ENCODE measurements at places on chromosomes 2 and 18. TPM values are rescaled to one million over a fixed set of nuclear protein-coding genes. Genes with fewer than 3 reads are reported as not detected.

GRCh38 chr2:169106563-169107545, 37.5 kb downstream of the DHRS9 start:
- H3K4me1 ChIP-seq, result peaks cover 69% of the 10 kb centered on the region
- H3K4me3 ChIP-seq, result peak overlapping the region; percentile 23
- H3K36me3 ChIP-seq, result peaks cover 27% of the 10 kb centered on the region
- peak overlapping the region; percentile 84 for H3K27ac ChIP-seq

GRCh38 chr2:54680397-54681041, 42.9 kb upstream of the EML6 start:
- peaks cover 60% of the 10 kb centered on the region for H3K4me1 ChIP-seq
- peak overlapping the region; percentile 68 for H3K4me3 ChIP-seq
- peaks cover 2% of the 10 kb centered on the region for H3K36me3 ChIP-seq
- peak overlapping the region; percentile 79 for H3K27ac ChIP-seq
- peaks cover 20% of the 10 kb centered on the region for H3K27me3 ChIP-seq
- DNase-seq, result peak; percentile 50

- no peak for DNase-seq
- H3K27ac ChIP-seq, result no peak overlapping the region
- no peaks in the 10 kb centered on the region for H3K4me1 ChIP-seq
Observed at GRCh38 chr18:56517196-56517595, 121.2 kb downstream of the TXNL1 start.

- no peaks in the 10 kb centered on the region for H3K27me3 ChIP-seq
- DNase-seq, result no peak
- no peak overlapping the region for H3K4me3 ChIP-seq
- H3K4me1 ChIP-seq, result no peaks in the 10 kb centered on the region
- H3K27ac ChIP-seq, result no peak overlapping the region
- H3K36me3 ChIP-seq, result no peaks in the 10 kb centered on the region
Observed at GRCh38 chr18:6203791-6204190, 210.9 kb downstream of the L3MBTL4 start.

DNA sequence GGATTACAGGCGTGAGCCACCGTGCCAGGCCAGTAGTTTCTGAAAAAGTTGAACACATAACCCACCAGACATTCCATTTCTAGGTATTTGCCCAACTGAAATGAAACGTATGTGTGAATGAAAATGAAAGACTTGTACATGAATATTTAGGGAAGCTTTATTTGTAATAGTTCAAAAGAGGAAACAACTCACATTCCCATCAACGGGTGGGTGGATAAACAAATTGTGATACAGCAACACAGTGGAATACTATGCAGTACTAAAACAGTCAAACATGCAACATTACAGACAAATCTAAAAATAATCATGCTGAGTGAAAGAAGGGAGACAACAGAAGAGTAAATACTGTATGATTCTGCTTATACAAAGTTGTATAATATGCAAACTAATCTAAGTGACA, 46.8 kb downstream of the TMEM131 start:
- H3K36me3 ChIP-seq, result peaks cover 9% of the 10 kb centered on the region
- H3K4me1 ChIP-seq, result peaks cover 14% of the 10 kb centered on the region
- DNase-seq, result no peak
- H3K27me3 ChIP-seq, result no peaks in the 10 kb centered on the region
- H3K27ac ChIP-seq, result no peak overlapping the region
- no peak overlapping the region for H3K4me3 ChIP-seq

Gene ACMSD
- not detected for total RNA-seq

GRCh38 chr18:13611601-13612195, 114.7 kb downstream of the FAM210A start:
- H3K27me3 ChIP-seq, result no peaks in the 10 kb centered on the region
- peak; percentile 44 for DNase-seq
- peaks cover 92% of the 10 kb centered on the region for H3K4me1 ChIP-seq
- peaks cover 20% of the 10 kb centered on the region for H3K36me3 ChIP-seq

Gene UPP2
- not detected for total RNA-seq

DNA sequence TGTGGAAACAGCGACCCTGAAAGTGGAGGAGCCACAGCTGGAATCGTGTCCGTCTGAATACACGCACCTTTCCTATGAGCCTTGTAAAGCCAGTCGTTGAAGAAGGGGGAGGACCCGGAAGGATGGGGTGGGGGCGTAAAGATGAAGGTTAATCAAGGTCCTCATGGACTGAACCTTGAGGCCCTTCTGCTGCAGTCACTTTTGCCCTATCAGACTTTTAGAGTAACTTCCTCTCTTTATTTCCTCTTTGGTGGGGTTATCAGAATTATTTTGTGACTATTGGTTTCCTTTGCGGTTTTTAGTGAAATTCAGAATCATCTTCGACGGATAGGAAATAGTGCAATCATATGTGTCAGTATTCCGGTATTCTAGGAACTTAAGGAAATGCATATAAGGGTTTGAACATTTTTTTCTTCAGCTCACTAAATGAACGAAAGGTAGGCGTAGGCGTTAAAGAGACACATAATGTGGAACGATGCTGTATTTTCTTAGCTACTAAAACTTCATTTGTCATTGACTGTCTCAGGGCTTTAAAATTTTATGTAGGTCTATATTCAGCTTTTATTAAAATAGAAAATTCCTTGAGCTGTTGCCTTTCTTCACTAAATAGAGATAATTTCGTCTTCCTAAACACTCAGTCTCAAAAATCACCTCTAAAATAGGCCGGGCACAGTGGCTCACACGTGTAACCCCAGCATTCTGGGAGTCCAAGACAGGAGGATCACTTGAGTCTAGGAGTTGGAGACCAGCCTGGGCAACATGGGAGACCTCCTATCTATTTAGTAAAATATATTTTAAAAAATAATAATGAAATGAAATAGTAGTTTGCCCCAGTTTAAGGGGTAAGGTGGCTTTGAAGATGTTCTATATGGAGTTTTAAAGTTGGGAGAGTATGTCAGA, 1.4 kb upstream of the YES1 start:
- H3K27ac ChIP-seq, result peak overlapping the region; percentile 98
- H3K27me3 ChIP-seq, result no peaks in the 10 kb centered on the region
- H3K36me3 ChIP-seq, result peaks cover 20% of the 10 kb centered on the region
- H3K4me3 ChIP-seq, result peak overlapping the region; percentile 79
- peaks cover 60% of the 10 kb centered on the region for H3K4me1 ChIP-seq
- peak; percentile 74 for DNase-seq

GRCh38 chr2:10022966-10023662, 20.2 kb upstream of the KLF11 start:
- no peaks in the 10 kb centered on the region for H3K36me3 ChIP-seq
- H3K27me3 ChIP-seq, result peaks cover 3% of the 10 kb centered on the region
- H3K27ac ChIP-seq, result no peak overlapping the region
- no peak for DNase-seq
- H3K4me1 ChIP-seq, result peaks cover 1% of the 10 kb centered on the region
- no peak overlapping the region for H3K4me3 ChIP-seq

DNA sequence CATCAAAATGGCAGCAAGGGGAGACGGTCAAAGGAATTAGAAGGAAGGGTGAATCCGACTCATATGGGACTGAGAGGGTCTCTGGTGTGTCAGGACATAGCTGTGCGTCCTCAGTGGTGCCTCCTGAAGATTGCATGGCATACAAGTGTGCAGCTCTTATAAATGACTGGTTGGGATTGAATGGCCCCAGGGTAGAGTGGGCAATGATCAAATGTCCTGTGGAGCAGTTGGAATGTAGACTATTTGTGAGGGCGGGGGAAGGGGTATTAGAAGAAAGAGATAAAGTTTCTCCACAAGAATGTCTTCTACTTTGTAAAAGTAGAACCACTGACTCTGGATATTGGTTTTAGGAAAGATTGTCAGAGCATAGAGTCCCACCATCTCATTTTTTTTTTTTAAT, 24.6 kb downstream of the CTLA4 start:
- H3K4me1 ChIP-seq, result peaks cover 41% of the 10 kb centered on the region
- DNase-seq, result no peak
- H3K27ac ChIP-seq, result no peak overlapping the region
- no peaks in the 10 kb centered on the region for H3K27me3 ChIP-seq

- H3K36me3 ChIP-seq, result peaks cover 73% of the 10 kb centered on the region
- peak overlapping the region; percentile 92 for H3K27ac ChIP-seq
- peaks cover 16% of the 10 kb centered on the region for H3K4me1 ChIP-seq
- H3K27me3 ChIP-seq, result no peaks in the 10 kb centered on the region
- H3K4me3 ChIP-seq, result peak overlapping the region; percentile 94
Observed at GRCh38 chr2:157441072-157441454, 2.8 kb downstream of the CYTIP start.

Gene KLHL29
- 4.1 TPM for total RNA-seq

DNA sequence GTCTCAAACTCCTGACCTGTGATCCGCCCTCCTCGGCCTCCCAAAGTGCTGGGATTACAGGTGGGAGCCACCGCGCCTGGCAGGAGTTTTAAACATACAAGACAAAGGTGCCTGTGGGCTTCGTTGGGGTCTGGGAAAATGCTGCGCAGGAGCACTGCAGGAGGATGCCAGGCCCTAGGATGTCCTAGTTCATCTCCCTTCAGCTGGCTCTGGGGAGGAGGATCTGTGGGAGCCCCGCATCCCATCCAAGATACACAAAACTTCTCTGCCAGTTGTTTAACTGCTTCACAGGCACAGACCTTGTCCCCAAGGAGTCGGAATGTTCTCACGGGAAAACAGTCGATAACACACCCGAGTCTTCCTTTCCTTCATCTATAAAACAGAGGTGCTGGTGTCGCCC, 89.1 kb downstream of the POLR1A start:
- no peak for DNase-seq
- H3K4me3 ChIP-seq, result no peak overlapping the region
- H3K36me3 ChIP-seq, result peaks cover 12% of the 10 kb centered on the region
- no peaks in the 10 kb centered on the region for H3K27me3 ChIP-seq
- H3K4me1 ChIP-seq, result peaks cover 12% of the 10 kb centered on the region

- H3K4me1 ChIP-seq, result peaks cover 14% of the 10 kb centered on the region
- no peaks in the 10 kb centered on the region for H3K36me3 ChIP-seq
- no peak for DNase-seq
- H3K4me3 ChIP-seq, result no peak overlapping the region
- H3K27me3 ChIP-seq, result peaks cover 44% of the 10 kb centered on the region
Observed at GRCh38 chr2:158966312-158966711, 2.1 kb upstream of the TANC1 start.

DNA sequence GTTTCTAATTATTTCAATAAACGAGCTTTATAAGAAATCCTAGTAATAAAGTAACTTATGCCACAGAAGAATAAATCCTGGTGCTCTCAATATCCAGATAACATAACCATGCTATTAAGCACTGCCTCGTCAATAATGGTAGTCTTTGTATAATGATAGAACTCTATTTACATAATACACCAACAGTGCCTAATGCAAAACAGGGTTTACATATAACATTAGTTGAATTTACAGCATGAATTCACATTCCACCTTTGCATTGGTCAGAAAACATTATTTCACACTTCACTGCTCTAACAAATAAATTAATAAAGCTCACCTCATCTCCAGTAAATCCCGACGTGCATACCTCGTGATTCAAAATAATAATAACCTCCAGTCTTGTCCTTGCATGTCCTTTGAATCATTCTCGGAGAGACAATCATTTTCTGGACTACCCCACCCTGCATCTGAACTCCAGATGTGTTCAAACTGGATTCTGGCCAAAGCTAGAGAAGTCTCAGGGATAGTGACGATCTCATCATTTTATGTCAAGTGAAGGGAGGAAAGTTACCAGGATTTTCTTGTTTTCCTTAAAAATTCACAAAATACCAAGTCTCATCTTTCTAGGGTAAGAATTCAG, 189.2 kb downstream of the NCKAP5 start:
- H3K27me3 ChIP-seq, result no peaks in the 10 kb centered on the region
- no peak for DNase-seq
- H3K36me3 ChIP-seq, result no peaks in the 10 kb centered on the region
- no peak overlapping the region for H3K4me3 ChIP-seq

Gene MATN3
- total RNA-seq, result not detected

GRCh38 chr18:40708726-40709125, 1246.3 kb upstream of the PIK3C3 start:
- no peaks in the 10 kb centered on the region for H3K27me3 ChIP-seq
- DNase-seq, result no peak
- H3K36me3 ChIP-seq, result no peaks in the 10 kb centered on the region
- H3K4me3 ChIP-seq, result no peak overlapping the region
- H3K27ac ChIP-seq, result no peak overlapping the region

Gene GCKR
- not detected for total RNA-seq

GRCh38 chr2:71933467-71934319, 214.0 kb downstream of the CYP26B1 start:
- DNase-seq, result peak; percentile 9
- no peaks in the 10 kb centered on the region for H3K27me3 ChIP-seq
- H3K4me3 ChIP-seq, result no peak overlapping the region
- H3K4me1 ChIP-seq, result no peaks in the 10 kb centered on the region
- H3K36me3 ChIP-seq, result no peaks in the 10 kb centered on the region

- H3K27me3 ChIP-seq, result no peaks in the 10 kb centered on the region
- peaks cover 5% of the 10 kb centered on the region for H3K36me3 ChIP-seq
- no peak for DNase-seq
- H3K27ac ChIP-seq, result no peak overlapping the region
- H3K4me3 ChIP-seq, result no peak overlapping the region
Observed at GRCh38 chr2:43368483-43369385, 142.3 kb upstream of the ZFP36L2 start.

DNA sequence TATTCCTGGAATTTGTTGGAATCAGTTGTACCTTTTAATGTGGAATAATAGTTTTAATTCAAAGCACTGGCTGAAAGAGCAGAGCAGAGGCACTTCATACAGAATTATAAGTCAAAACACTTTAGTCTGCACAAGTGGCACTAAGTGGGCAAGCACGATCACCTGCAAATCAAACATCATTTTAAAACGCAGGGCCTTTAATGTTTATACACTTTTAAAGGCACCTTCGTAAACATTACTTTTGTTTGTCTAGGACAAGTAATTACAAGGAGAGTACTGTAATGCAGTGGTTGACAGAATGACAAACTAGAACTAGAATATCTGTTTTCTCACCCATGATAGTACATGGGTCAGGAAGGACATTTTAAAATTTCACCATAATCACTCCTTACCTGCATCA, 36.4 kb downstream of the LANCL1 start:
- H3K4me3 ChIP-seq, result no peak overlapping the region
- peaks cover 29% of the 10 kb centered on the region for H3K36me3 ChIP-seq
- H3K4me1 ChIP-seq, result peaks cover 13% of the 10 kb centered on the region
- no peak overlapping the region for H3K27ac ChIP-seq

Gene CRYGC
- total RNA-seq, result not detected

DNA sequence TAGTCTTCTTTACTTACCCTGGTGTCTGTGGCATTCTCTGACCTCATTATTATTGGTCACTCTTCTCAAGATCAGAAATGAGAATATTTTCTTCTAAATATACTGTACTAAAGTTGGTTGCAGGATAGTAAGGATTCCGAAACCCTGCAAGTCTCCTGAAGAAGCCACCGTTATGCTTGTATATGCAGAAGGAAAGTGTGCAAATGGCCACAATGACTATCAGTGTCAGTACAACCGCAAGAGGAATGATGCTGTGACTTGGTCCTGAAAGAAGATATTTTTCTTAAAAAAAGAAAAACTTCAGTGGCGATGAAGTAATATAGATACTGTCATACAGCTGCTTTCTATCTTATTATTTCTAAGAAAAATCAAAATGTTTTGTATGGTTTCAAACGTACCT, 120.7 kb downstream of the PLA2R1 start:
- no peaks in the 10 kb centered on the region for H3K36me3 ChIP-seq
- no peak overlapping the region for H3K4me3 ChIP-seq
- no peak overlapping the region for H3K27ac ChIP-seq
- peaks cover 8% of the 10 kb centered on the region for H3K27me3 ChIP-seq
- DNase-seq, result no peak

GRCh38 chr2:240286596-240286995, 146.1 kb upstream of the OTOS start:
- peaks cover 7% of the 10 kb centered on the region for H3K27me3 ChIP-seq
- H3K4me3 ChIP-seq, result no peak overlapping the region
- DNase-seq, result peak; percentile 4
- H3K36me3 ChIP-seq, result no peaks in the 10 kb centered on the region
- H3K4me1 ChIP-seq, result no peaks in the 10 kb centered on the region

All from activated CD8-positive, alpha-beta T cell treated with anti-CD3 and anti-CD28 coated beads, Interleukin-2, amount 10 ng/mL, durations not matched to agents 7 days and 5 days (primary cell).